HEK293T (cell line): ENCODE measurements at places on chromosomes 6 and 20.

GRCh38 chr6:148898376-148899014 is 151.7 kb downstream of the UST start:
- no peak for DNase-seq

- DNase-seq: no peak
These were observed 2.4 kb downstream of the SPDEF start for GRCh38 chr6:34553750-34554149.

DNA sequence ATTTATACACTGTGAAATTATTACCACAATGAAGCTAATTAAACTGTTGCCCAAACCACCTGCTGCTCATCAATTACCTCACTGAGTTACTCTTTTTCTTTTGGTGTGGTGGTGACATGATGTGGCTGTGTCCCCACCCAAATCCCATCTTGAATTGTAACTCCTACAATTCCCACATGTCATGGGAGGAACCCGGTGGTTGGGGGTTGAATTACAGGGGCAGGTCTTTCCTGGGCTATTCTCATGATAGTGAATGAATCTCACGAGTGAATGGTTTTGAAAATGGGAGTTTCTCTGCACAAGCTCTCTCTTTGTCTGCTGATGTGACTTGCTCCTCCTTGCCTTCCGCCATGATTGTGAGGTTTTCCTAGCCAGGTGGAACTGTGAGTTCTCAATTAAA is 145.0 kb downstream of the LRRC1 start:
- DNase-seq: no peak

DNA sequence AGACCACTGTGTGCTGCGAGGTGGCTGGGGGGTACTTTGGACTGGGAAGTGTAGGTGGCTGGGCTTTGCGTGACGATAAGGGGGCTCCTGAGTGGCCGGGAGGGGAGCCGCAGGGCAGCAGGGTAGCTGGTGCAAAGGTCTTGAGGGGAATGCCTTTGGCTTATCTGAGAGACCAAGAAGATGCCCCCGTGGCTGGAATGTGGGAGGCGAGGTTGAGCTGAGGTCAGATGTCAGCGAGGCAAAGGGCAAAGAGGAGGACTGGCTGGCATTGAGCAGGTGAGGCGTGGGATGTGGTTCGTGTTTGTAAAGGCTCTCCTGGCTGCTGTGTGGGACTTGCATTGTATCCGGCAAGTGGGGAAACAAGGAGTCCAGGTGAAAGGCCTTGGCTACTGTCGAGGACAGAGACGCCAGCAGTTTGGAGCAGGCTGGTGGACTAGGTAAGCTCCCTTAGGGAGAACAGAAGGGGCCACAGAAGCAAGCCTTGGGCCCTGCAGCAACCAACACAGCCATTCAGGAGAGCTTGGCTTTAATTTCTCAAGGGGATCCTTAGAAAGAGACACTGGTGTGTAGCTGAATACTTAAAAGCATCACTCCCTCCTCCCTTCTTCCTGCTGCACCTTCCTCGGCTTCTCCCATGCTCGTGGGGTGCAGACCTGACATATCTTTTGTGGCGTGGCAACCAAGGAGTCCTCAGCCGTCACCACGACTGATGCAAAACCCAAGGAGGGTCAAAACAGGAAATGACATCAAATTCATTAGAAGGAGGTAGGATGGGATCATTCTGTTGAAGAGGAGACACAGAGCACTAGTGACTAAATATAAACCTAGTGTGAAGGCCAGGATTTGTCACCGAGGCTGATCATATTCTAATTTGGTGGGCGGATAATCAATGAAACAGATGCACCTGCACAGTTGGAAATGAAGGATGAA is 53.5 kb upstream of the ERVFRD-1 start:
- no peak for DNase-seq

DNA sequence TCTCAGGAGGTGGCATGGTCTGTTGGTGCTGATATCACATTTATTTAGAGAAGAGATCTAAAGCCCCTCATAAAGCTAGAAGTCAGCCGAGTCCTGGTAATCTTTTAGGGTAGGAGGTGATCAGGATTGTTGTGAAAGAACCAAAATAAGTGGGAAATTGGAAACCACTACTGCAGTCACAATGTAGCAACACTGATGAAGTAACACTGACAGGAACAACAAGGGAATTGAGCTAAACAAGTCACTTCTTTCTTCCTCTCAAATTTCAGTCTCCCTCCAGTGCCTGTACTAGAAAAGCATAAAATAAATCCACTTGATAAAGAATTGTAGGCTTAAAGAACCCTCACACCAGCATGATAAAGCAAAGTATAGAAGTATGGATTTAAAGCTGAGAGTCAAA is 1509.0 kb downstream of the GRIK2 start:
- DNase-seq: no peak
